ENCODE measurements at places on chromosomes 12 and 14. TPM values are rescaled to one million over a fixed set of nuclear protein-coding genes. Genes with fewer than 3 reads are reported as not detected.

DNA sequence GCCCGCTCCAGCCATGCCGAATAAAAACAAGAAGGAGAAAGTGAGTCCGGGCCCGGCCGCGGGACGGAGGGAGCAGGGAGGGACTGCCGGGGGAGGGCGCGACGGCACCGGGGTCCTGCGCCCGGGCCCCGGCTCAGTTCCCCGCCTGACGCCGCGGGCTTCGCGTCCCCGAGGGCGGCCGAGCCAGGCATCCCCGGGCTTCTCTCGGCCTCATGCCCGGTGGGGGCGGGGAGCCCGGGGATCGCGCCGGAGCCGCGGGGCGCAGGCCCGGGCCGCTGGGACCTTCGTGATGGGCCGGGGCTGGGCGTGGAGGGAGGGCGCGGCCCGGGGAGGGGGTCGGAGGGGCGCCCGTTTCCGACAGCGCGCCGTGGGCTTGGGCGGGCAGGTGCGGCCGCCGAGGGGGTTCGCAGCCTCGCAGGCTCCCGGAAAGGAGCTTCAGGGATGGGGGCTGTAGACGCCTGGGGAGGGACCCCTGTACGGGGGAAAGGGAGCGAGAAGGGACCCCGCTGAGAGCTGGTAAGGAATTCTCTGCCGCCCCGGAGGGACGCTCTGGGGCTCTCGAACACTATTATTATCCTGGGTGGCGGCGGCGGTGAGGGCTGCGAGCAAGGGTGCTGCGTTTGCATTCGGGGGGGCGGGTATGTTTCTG, 496 bp downstream of the PPP2R5C start:
- no peak for DNase-seq

- DNase-seq: no peak
Measured at GRCh38 chr14:93100100-93100499, 15.6 kb downstream of the ITPK1 start.

GRCh38 chr14:93219103-93219726, 12.2 kb downstream of the UBR7 start:
- peak; percentile 22 for DNase-seq

DNA sequence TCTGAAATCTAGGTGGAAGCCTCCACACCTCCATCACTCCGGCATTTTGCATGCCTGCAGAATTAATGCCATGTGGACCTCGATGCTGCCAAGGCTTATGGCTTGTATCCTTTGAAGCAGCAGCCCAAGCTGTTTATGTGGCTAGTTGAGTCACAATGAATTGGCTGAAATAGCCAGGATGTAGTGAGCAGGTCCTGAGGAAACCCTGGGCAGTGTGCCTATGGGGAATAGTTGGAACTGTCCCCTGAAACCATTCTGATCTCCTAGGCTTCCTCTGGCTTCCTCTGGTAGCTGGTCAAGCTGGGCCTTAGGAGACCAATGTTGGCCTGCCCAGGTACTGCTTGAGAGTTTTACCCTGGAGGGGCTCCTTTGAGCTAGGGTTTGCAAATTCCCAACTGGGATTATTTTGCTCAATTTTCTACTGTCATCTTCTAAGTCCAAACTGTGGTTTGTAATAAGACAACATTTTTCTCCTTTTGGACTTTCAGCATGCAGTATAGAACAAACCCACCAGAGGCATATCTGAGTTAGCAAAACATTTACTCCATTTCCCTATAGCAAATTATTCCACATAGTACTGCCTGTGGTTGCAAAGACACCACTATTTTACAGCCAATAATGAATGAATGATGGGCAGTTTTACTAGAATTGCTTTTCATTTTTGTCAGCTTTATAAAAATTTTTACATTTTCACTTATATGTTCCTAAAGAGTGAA, 85.1 kb upstream of the AMIGO2 start:
- DNase-seq: no peak

DNA sequence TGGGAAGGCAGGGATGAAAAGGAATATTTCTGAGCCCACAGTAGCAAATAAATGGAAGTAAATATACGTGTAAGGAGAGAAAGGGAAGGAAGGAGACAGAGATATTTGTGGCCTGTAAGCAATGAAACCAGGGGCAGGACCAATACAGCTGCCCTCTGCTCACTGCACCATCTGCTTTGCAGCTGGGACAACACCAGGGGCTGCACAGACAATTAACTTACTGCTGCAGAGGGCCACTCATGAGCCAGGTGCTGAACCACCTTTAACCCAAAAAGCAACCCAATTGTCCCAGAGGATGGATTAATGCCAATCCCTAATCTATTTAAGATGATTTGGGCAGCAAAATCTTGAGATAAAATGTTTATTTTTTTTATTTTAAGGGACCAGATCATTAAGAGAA, 30.6 kb upstream of the TMX1 start:
- DNase-seq: no peak

PTGER2 gene
- 2.2 TPM for total RNA-seq

- no peak for DNase-seq
Measured at GRCh38 chr14:23182372-23183157, 895 bp downstream of the SLC7A8 start.

CPNE6 gene
- not detected for total RNA-seq

DNA sequence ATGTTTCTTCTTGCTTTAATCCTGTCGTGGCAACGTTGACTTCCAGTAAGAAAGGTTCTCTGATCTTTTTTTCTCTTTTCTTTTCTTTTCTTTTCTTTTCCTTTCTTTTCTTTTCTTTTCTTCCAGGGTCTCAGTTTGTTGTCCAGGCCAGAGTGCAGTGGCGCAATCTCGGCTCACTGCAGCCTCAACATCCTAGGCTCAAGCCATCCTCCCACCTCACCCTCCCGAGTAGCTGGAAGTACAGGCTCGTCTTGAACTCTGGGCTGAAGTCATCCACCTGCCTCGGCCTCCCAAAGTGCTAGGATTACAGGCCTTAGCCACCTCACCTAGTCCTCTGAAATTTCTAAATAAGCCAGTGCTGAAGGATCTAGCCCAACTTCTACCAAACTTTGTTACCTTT, 1.3 kb upstream of the MAP3K9 start:
- DNase-seq: no peak

DNA sequence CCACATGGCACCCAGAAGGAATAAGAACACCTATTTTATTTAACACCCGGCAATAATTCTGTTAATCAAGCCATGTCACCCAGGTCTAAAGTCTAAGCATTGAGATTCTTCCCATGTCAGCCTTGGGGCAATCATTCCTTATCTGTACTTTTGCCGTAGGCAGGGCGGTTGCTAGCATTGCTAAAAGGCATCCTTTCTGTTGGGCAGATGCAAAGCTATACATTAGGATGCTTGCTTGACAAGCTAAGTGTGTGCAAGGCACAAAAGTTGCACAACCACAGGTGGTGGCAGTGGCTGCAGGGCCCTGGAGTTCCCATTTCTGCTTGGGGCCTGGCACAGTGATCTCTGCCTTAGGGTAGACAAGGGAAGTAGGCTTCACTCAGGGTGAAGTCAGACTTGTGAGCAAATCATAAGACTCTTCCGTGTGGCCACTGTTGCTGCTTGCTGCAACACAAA, 12.5 kb upstream of the GALNT6 start:
- no peak for DNase-seq

GRCh38 chr12:48053122-48053521, 48.8 kb upstream of the COL2A1 start:
- DNase-seq: no peak

DNA sequence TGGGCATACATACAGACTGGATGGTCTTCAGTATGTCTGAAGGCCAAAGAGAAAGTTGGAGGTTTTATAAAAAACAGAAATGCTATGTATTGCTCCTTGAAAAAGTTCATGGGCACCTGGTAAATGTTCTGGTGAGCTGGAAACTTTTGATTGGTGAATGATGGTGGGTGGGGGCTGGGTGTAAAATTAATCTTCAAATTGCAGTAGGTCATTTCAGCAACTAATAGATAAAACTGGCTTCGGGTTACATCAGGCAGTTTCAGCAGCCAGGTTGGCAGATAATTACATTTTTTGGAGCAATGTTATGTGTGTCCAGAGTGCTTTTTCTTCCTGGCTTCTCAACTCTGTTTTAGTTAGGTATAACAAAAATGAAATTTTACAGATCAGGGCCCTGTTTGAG, 35.3 kb downstream of the SDR9C7 start:
- DNase-seq: no peak

GRCh38 chr14:100665511-100666032, 61.1 kb upstream of the DLK1 start:
- DNase-seq: peak; percentile 9

LYZ gene
- total RNA-seq: not detected

KIF26A gene
- 0.46 TPM for total RNA-seq

DNA sequence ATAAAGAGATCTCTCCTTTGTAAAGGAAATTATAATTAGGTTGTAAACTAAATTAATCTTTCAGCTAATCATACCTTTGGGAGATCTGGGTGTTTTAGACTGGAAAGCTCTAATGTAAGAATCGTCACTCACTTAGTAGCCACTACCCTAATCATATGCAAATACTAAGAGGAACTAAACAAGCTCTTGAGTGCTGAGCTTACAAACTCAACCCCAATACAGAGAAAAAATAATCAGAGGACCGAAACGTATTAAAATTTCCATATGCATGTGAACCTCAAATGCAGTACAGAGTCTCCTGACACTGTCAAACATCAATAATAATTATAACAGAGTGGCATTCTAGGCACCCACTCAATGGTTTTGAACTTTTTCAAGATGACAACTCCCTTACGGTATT, 235.3 kb upstream of the FOXN3 start:
- no peak for DNase-seq

Data from epithelial cell of proximal tubule (primary cell).